ENCODE measurements at places on chromosomes 12 and 14.

GRCh38 chr12:28497889-28498411, 307.7 kb downstream of the CCDC91 start:
- DNase-seq, result no peak

DNA sequence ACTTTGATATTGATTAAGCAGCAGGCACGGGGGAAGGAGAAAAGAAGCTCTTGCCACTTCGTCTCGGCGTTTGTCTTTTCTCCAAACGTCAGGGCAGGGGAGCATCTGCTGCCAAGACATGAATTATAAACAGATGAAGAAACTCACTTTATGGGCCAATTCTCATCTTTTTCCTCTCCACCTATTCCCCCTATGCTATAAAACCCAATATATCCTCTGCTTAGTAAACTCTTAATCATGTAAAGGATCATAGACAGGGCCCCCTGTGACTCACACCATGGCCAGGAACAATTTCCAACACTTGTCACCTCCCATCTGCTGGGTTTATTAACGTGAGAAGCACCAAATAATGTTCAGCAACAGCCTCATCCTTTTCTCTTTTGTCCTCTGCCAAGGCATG, 1092.1 kb upstream of the TMEM132C start:
- no peak for DNase-seq

- peak; percentile 2 for DNase-seq
Observed at GRCh38 chr12:130978785-130979184, 25.1 kb downstream of the ADGRD1 start.

DNA sequence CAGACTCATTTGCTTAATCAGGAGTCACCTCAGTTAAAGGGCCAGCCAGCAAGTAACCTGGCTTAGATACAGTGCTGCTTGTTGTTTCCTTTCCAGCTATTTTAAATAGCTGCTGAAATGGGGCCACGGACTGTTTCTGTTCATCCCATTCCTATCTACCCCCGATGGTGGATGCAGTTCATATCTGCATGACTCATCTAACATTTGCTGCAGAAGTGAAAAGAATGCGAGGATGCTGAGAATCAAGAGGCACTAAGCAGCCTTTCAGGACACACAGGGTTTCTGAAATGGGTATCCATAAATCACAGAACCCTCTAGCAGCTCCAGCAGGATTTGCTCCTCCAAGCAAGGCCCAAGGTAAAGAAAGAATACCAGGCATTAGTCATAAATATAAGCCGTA, 60.2 kb upstream of the RTRAF start:
- DNase-seq, result no peak

GRCh38 chr12:108804271-108804953, 53.0 kb downstream of the SSH1 start:
- peak; percentile 89 for DNase-seq

DNA sequence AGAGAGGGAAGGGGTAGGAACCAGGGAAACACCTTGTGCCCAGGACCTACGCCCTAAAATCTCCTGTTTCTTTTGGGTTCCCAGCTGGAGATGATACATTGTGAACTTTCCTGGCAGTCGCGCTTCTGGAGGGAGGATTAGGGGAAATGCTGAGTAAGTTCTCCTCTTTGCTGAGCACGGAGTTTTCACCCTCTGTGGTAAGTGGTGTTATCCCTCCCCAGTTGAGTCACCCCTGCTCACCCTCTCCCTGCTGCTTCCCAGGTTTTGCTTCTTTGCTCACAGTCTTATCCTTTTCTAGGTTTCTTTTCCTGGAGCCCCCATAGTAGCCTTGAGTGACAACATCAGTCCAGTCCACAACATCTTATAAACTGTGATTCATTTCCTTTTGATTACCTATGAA, 789.1 kb downstream of the TMEM121 start:
- no peak for DNase-seq

DNA sequence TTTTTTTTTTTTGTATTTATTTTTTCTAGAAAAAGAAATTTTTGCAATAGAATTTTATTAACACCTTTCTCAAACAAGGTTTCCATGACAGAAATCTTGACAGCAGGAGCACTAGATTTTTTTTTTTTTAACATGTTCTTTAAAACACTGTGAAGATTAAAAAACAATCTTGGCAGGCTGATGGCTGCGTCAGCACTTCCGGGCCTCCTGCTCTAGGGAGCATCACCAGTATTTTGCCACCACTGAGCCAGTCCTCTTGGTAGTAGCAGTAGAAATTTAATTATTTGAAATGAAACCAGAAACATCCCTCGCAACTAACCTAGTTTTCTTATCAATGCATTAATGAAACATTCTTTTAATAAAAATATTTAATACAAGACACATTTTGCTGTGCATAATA, 99.6 kb downstream of the APAF1 start:
- no peak for DNase-seq

DNA sequence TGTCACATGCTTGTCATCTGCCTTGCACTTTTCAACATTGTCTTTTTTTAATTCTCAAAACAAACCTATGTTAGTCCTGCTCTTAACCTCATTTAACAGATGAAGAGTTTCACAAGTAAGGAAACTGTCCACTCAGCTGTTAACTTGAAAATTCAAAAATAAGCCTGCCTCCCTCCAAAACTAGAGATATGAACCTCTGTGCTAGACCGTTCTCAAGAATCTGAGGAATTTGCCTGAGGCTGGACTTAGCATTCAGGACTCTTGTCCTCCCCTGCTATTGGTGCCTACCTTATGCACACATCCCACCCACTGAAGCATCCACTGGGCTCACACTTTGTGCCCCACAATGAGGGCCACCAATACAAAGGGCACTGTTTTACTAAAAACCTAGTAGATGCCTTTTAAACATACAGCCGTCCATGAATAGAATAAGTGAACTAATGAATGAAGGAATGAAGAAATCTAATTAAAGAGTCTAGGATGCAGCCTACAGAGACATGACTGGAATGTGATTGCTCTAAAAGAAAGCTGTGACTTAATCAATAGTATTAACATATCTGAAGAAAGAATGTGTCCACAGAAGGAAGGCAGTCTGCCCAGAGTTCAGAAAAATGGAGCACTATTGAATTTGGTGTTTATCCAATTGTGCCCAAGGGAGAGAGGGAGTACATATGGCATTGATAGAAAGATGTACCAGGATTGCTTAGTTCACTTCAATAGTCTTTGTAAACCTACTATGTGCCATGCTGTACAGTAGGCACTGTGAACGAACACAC, 238.5 kb downstream of the SPTSSA start:
- DNase-seq, result no peak

GRCh38 chr12:20030826-20031225, 337.5 kb upstream of the PDE3A start:
- DNase-seq, result no peak

DNA sequence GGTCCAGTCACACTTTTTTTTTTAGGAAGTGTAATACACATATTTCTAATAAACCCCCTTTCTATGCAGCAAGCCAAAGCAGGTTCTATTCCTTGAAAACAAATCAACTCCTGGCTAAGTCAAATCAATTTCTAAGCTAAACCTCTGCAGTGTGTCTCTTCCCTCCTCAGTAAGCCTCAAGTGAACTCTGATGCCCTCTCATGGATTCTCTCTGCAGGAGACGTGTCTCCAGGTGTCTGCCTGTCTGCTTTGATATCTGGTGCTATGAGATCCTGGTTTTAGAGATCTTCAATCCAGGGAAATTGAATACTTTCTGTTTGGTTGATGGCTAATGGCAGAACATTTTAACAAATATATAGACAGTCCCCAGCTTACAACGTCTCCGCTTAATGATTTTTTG, 791.7 kb downstream of the AACS start:
- DNase-seq, result no peak

GRCh38 chr14:92637228-92637627, 111.2 kb downstream of the LGMN start:
- DNase-seq, result no peak

DNA sequence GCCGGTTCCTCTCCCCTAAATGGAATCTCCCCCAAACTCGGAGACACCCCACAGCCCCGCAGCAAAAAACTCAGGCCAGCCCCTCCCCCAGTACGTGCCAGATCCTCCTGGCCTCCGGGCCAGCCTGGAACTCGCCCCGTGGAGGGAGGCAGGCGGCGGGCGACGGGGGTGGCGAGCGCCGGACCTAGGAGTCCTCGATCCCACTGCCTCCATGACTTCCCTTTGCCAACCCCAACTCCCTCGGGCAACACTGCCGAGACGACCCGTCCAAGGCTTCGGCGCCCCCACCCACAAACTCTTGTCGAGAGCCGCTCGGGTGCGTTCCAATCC, 400 bp downstream of the ADCY6 start:
- no peak for DNase-seq

DNA sequence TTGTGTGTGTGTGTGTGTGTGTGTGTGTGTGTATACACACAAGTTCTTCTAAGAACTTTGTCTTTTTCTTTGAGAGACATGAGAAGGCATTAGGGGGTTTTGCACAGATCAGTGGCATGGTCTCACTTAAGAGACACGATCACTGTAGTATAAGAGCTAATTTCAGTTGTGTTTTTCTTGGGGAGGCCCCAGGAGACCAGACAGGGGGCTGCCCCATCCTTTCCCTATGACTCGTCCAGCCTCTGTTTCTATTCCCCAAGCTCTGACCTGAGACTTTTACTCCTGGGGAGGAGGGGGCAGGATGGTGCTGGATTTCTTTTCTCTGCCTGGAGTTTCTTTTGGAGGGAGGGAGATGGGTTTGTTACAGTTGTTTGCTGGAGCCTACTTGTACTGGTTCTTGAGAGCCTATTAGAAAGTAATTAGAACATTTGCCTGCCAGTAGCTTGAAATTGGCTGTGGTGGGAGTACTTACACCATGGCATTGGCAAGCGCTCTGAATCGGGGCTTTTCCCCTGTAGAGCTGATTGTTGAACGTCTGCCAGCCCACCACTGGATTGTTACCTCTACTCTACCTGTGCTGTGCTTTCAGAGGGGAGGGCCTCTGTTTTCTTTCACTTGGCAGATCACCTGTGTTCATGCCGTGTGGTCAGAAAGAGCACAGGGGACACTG, 109.5 kb downstream of the TSPAN9 start:
- DNase-seq, result no peak

DNA sequence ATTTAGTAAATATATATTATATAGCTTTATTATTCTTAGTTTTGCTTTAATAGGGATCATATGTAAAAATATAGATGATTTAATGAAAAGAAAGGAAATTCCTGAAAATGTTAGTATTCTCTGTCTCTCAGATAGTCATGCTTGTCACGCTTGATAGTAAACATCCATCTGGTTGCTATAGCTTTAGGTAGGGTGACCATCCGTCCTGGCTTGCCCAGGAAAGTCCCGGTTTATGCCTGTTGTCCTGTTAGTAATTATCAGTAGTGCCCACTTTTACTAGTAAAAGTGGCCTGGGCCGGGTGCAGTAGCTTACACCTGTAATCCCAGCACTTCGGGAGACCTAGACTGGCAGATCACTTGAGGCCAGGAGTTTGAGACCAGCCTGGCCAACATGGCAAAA, 23.8 kb downstream of the CFAP54 start:
- no peak for DNase-seq

- no peak for DNase-seq
Observed at GRCh38 chr12:120879718-120880300, 24.3 kb downstream of the SPPL3 start.

DNA sequence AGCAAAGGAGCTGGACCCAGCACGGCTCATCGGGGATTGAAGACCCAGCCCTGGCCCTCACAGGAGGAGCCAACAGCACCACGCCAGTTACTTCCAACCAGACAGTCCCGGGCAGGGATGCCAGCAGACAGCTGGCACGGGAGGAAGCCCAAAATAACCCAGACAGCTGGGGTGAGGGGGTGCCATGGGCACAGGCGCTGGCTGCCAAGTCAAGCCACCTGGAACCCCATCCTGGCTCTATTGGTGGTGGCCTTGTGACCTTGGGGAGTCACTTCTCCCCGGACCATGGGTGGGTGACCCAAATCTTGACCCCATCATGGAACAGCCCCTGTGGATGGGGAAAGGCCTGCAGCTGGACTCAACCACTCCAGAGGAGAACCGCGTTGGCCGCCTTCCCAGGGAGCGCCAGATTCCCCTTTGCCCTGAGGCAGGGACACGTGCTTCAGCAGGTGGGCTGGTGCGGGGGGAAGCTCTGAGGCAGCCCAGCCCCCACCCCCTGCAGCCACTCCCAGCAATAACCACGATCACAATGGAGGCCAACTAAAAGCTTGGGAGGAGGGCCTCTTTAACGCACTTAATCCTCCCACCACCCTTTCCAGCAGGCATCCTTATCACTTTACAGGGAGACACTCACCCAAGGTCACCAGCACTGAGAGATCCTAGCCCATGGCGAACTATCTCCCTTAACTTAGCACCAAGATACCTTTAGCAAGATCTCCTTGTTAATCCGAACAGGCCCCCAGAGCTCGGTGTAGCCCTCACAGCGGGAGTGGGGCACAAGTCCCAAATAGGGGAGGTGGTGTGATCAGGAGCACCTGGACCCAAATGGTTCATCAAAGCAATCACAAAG, 4.7 kb upstream of the RHOF start:
- DNase-seq, result peak; percentile 80

DNA sequence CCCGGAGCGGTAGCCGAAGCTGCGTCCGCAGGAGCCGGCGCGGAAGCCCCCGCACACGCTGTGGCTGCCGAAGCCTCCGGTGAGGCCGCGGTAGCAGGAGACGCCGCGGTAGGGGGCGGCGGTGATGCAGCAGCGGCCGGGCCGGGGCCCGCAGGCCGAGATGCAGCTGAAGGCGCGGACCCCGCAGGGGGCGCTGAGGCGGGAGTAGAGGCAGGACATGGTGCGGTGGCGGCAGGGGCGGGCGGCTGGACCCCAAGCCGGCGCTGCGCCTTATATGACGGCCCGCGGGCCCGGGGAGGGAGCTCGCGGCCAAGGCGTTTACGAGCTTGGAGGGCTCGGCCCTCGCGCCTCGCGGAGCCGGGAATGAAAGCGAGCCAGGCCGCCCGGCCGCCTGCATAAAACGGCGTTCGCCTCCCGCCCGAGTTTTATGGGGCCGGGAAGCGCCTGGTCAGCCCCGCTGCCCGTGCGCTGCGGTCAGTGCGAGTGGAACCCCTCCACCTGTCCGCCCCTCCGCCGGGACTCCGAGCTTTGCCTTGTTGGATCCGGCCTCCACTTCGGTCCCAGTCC, 16.0 kb upstream of the KRT86 start:
- peak; percentile 62 for DNase-seq

DNA sequence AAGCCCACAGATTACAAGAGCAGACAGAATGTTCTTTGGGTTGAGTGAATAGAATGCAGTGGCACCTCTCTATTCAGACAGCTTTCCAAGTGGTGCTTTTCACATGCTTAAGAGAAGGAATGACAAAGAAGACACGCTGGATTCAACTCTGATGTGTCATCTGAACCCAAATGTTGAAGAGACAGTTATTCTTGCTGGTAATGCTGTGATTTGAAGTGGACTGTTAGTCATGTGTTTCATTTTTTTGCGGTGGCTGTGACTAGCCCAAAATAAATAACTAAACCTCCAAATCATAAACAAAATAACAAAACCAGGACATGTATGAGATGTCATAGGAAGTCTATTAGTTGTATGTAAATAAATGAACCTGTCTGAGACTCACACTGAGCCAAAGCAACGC, 391.8 kb upstream of the PRICKLE1 start:
- DNase-seq, result no peak

GRCh38 chr14:61048640-61049039, 67.6 kb downstream of the SLC38A6 start:
- no peak for DNase-seq

All from right forelimb (tissue), 1 donor.